ENCODE measurements at places on chromosomes 2 and 18. TPM values are rescaled to one million over a fixed set of nuclear protein-coding genes. Genes with fewer than 3 reads are reported as not detected.

DNA sequence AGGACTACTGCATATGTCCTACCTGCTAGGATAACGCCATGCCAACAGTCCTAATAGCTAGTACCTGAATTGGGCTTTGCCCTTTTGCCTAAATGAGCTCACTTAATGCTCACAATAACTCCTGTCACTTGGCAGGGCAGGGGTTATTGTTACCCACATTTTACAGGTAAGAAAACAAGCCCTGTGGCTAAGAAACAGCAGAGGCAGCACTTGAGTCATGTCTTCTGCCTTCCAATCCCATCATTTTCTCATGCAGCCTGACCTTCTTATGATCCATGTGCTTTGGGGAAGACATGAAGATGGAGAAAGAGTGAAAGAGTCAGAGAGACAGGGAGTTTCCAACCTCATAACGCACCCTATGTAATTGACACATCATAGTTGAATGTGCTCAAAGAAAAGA lies 33.6 kb upstream of the LPIN1 start:
- no peak for DNase-seq

GRCh38 chr2:96830044-96830562 lies 13.7 kb downstream of the ANKRD23 start:
- DNase-seq, result no peak

GRCh38 chr18:37393945-37394609 lies 171.5 kb downstream of the CELF4 start:
- peak; percentile 93 for DNase-seq

Gene REG1B
- not detected for total RNA-seq

- no peak for DNase-seq
Observed at GRCh38 chr18:12374401-12374800, 2.6 kb downstream of the AFG3L2 start.

GRCh38 chr2:43488737-43489136 lies 107.1 kb downstream of the THADA start:
- peak; percentile 35 for DNase-seq

GRCh38 chr2:172430678-172431077 lies 3.3 kb downstream of the ITGA6 start:
- DNase-seq, result no peak

- DNase-seq, result no peak
Observed at GRCh38 chr18:51568151-51568550, 370.7 kb upstream of the MEX3C start.

Gene PROKR1
- total RNA-seq, result not detected

All from LHCN-M2 (cell line).